ENCODE measurements at places on chromosomes 11 and 22.
A peak's percentile ranks its signal among the peaks of the same experiment; 100 is the strongest.

- DNase-seq = no peak
Measured at GRCh38 chr11:130092661-130093060, 23.0 kb downstream of the APLP2 start.

- no peak for DNase-seq
Measured at GRCh38 chr22:29215012-29215860, 9.5 kb downstream of the EMID1 start.

DNA sequence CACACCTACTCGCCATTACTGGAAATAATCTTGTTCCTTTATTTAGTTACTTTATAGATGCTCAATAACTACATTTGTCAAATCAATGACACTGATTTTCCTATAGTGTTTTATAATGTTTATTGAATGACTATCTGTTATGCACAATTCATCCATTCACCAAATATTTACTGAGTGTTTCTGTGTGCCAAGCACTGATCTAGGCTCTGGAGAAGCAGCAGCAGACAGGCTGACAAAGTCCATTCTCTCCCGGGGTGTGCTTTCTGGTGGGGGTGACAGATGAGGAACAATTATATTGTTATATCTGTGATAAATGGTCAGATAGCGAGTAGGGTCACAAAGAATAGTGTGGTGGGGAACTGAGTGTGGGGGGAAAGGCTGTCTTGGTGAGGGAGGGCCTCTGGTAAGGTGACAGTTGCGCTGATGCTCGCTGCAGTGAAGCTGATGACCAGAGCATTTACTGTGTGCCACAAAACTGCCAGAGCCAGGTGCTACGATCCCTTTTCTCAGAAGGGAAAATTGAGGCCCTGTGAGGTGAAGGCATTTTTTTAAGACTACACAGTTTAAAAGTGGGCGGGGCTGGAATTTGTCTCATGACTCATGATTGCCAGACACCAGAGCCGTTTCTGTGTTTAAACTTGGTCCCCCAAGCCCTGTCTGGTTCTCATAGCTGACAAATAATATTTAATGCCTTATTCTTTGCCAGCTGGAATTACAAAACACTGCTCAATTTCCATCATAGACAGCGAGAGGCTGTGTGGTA lies 10.2 kb downstream of the PACS1 start:
- DNase-seq = no peak

- DNase-seq = no peak
Measured at GRCh38 chr22:37310075-37310606, 27.8 kb downstream of the CYTH4 start.

GRCh38 chr11:63595296-63595695 lies 18.9 kb downstream of the PLAAT3 start:
- no peak for DNase-seq

- no peak for DNase-seq
Measured at GRCh38 chr11:3077189-3077836, 20.1 kb upstream of the CARS1 start.

- DNase-seq = no peak
Measured at GRCh38 chr22:49786976-49787706, 40.5 kb downstream of the BRD1 start.

DNA sequence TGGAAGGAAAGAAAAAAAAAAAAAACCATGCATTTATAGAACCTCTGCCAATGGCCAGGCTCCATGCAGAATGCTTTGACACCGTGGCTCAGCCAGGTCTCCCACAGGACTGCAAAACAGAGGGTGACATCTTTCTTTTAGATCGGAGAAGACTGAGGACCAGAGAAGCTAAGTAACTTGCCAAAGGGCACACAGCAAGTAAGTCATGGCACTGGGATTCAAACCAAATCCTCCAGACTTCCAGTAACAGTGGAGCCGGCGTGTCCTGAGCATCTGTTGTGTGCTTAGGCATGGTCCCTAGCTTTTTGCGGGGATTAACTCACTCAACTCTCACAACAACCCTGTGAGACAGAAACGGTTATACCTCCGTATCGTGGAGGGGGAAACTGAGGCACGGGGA lies 20.7 kb downstream of the MGAT3 start:
- DNase-seq = no peak

GRCh38 chr11:133072378-133072777 lies 459.9 kb downstream of the OPCML start:
- DNase-seq = no peak

DNA sequence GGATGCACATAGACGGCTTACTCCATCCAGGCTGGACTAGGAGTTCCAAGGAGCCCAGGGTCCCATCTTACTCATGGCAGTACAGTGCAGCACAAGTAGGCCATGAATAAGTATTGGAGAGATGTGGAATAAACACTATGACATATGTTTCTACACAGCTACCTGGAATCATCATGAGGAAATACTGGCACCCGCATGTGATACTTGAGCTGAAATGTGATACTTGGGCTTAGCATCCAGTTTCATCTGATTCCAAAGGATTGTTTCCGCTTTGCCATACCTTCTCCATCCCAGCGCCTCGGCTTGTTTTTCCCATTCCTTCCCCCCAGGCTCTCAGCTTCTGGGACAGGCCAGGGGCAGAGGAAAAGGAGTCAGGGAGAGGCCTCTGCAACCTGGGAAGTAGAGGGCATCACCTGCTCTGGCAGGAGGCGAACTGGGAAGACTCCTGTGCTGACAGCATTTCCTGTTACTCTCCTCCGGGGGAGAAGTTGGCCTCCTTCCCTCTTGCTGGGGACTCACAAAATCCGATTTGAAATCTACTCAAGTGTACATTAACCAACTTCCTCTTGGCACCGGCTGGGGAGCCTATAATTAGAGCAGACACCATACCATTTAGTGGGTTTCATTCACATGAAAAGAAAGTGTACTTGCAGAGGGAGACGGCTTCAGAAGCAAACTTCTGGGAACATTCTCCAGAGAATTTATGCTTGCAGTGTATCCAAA lies 187.8 kb downstream of the MIAT start:
- no peak for DNase-seq

GRCh38 chr22:24178502-24179440 lies 2.5 kb upstream of the SUSD2 start:
- DNase-seq = no peak

- DNase-seq = no peak
Measured at GRCh38 chr22:38424525-38425080, 30.4 kb downstream of the KCNJ4 start.

- DNase-seq = no peak
Measured at GRCh38 chr11:123822599-123822998, 16.4 kb upstream of the OR6M1 start.

DNA sequence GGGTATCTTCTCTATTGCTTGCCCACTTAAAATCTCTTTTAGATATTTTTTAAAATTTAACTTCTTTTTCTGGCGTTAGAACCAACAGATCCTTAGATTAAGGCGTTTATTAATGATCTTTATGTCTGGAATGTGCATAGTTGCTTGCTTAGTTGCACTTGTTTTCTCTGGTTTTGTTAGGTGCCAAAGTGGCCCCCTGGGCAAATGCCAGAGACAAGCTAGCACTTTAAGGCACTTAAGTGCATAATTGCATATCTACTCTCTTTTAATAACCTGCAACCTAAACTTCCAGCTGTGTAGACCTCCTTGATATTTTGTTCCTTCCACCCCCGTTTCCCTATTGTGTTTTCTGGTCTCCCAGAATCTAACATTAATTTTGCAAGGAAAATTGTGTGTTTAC lies 3.3 kb downstream of the RBM4 start:
- no peak for DNase-seq

DNA sequence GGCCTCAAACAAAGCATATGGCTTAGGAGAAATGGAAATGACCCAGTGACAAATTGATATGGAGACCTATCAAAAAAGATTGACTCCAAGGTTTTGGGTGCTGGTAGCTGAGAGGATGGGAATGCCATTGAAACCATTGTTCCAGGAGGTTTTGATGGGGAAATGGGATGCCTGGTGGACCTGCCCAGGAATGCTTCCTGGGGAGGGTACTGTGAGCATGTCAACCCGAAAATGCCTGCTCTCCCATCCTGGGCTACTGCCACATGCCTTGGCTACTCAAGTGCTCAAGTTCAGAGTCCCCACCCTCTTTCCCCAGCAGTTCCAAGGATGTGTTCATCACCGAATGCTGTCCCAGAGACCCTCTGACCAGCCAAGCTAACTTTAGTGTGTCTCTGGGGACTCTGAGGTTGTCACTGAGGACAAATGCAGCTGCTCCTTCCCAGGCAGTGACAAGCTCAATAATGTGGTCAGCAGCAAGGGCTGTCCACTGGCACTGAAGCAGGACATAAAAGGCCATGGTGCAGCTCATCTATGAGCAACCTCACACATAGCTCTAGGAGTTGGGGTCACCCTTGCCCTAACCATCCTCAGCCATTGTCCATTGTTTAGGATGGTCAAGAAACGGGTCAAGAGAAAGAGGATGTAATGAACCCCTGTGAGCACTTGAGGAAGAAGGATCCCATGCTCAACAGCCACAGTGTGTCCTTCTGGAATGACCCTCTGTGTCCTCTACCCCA lies 83.7 kb downstream of the TRIM29 start:
- DNase-seq = no peak

DNA sequence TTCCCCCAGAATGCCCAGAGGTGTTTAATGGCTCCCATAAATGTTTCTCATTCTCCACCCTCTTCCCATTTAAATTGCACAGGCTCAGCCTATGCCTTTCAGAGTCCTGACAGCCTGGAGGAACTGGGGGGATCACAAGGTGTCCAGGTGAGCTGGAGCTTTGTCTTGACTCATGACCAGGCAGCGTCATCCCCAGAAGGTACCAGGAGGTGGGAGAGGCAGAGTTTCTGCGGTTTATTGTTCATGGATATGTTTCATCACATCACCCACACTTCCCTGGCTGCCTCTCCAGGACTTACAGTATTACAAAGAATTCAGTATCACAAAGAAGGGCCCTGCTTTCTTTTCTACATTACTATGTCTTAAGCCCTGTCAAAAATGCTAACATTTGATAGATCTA lies 103.2 kb upstream of the GALNT18 start:
- DNase-seq = no peak

GRCh38 chr11:44889266-44889665 lies 61.4 kb downstream of the TP53I11 start:
- no peak for DNase-seq

DNA sequence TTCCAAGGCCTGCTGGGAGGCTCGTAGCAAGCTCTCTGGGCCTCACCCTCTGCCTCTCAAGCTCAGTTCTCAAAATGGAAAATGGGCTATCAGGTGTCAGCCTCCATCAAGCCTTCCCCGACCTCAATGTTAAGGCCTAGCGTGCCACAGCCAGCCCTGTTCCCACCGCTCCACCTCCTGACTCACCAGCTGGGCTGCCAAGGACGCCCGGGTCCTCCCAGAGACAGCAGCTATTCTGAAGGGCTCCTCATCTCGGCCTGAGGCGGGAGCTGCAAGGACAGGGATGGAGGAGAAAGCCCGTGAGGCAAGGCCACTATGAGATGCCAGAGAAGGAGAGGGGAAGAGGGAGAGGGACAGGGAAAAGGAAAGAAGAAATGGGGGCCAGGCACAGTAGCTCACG lies 19.9 kb downstream of the ARAP1 start:
- DNase-seq = peak; percentile 25

GRCh38 chr22:50688448-50688847 lies 15.8 kb downstream of the SHANK3 start:
- no peak for DNase-seq

GRCh38 chr11:121999651-122000050 lies 116.4 kb downstream of the BLID start:
- no peak for DNase-seq

DNA sequence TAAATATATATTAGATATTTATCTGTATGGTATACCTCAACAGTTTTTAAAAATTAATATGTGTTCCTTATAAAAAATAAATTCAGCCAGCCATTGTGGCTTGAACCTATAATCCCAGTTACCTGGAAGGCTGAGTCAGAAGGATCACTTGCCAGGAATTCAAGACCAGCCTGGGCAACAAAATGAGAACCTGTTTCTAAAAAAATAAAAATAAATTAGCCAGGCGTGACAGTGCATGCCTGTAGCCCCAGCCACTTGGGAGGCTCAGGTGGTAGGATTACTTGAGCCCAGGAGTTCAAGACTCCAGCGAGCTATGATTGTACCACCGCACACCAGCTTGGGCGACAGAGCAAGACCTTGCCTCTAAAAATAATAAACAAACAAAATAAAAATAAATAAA lies 54.9 kb downstream of the PHF21A start:
- no peak for DNase-seq

DNA sequence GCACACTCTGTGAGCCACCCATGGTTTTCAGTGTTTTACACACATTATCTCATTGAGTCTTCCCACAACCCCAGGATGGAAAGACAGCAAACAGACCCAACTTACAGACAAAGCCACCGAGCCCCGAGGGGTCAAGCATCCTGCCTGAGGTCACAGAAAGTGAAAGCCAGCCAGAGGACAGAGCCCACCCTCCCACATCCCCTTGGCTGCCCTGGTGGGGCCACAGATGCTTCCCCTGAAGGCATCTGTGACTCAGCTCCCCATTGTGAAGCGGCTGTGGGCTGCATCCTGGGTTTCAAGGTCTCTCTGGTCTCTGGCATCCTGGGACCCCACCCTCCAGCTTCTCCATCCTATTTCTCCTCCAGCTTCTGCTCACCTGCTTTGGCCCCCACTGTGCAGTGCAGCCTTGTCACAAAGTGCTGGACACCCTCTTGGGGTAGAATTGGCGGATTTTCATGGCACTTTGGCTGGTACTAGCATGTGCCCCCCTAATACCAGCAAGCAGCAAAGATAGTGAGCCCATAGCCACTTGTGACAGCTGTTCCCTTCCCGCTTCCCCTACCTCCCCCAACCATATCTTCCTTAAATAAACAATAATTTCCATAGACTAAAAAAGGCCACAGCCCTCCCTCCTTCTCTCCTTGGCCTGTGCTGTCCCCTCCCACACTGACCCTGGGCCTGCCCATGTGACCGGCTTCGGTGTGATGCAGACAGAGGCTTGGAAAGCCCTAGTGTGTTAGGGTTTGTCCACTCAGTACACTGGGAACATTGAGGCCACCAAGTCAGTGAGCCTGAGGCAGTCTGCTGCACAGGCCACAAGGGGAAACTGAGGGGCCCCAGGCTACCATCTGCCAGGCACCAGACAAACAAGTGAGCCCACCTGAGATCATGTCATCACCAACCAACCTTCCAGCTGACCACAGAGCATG lies 53.9 kb upstream of the SHISAL1 start:
- DNase-seq = no peak

- no peak for DNase-seq
Measured at GRCh38 chr22:32531931-32532819, 57.6 kb downstream of the FBXO7 start.

DNA sequence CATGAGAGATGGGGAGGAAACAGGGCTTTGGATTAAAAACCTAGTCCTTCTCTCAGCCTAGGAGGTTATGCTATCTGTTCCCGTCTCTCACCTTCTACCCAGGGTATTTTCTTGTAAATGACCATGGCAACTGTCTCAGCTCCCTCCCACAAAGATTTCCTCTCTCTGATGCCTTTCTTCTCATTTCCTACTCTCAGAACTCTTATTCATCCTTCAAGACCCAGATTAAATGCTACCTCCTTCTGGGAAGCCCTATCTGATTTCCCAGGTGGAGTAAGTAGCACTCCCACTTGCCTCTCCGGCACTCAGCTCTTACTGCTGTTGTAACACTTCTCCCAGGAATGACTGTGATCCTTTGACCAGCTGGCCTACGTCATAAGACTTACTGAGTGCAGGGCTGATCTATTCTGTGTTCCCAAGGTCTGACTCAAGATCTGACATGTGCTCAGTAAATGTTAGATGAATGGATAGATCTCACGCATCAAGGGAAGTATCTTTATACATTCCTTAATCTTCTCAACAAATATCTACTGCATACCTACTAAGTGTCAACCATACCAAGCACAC lies 175.0 kb downstream of the TENM4 start:
- no peak for DNase-seq
